ENCODE measurements at places on chromosomes 12 and 14. TPM values are rescaled to one million over a fixed set of nuclear protein-coding genes. Genes with fewer than 3 reads are reported as not detected.

FNTB gene
- polyA plus RNA-seq: 6.3 TPM

DNA sequence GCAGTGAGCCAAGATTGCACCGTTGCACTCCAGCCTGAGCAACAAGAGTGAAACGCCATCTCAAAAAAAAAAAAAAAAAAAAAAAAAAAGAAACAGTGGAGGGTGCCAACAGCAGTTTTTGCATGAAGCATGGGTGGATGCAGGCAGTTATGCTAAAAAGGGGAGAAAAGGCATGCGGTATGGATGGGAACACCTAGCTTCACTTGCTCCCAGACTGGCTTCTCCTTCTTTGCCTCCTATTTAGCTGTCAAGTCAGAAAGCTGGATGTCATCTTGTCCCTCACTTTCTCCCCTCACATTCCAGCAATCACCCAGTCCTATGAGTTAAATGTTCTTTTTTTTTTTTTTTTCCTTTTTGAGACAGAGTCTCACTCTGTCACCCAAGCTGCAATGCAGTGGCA, 2.6 kb downstream of the EEF1AKMT3 start:
- no peak for DNase-seq

PARPBP gene
- polyA plus RNA-seq: 1.8 TPM

DNA sequence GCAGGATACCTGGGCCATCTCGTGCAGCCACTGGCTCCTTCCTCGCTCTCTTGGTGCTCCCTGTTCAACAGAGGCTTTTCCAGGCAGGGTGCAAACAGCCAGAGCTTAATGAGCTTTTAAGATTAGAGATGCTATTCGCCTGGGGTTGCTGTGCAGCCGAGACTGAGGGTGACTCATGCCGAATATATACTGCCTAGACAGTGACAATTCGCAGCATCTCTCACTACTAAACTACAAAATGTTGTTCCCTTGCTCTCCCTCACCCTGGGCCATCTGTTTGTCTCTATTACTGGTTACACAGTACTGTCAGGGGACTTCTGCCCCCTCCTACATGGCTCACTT, 26.0 kb upstream of the TESC start:
- no peak for DNase-seq

- peak; percentile 82 for DNase-seq
Observed at GRCh38 chr12:31323391-31324115, 2.4 kb downstream of the SINHCAF start.

TMEM30B gene
- polyA plus RNA-seq: 14.6 TPM

DNA sequence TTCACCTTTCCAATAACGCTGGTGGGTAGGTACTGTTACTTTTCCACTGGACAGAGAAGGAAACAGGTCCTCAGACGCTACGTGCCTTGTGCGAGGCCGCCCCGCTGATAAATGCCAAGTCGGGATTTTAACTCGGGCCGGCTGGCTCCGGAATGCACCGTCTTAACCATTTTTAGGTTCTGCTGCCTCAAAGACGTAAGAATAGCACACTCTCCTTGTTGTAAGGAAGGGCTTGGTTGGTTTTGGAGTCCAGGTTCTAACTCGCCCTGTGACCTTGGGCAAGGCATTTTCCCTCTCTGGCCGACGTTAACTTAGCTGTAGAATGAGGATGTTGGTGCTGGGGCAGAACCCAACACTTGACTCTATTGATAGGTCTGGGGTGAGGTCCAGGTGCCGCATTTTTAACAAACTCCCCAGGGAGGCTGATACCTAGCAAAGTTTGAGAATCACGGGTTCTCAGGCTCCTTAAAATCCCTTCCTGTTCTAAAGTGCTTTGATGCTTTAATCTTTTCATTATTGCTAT, 814 bp downstream of the ANKRD13A start:
- peak; percentile 35 for DNase-seq

SCNN1A gene
- polyA plus RNA-seq: 16.6 TPM

DNA sequence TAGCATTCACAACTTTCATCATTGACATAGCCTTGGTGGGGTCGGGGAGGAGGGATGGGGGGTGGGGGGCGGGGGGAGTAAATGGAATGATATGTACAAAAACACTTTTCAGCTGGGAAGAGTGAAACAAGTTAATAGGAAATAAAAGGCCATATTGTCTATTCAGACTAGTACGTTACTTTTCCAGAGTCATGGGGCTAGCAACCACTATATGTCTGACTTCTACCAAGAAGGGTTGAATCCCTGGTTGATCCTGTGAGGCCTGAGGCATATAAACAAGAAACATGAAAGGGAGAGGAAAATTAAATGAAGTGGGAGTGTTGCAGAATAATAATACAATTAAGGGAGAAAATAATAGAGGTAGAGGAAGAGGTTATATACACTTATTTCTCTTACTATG, 225.5 kb downstream of the ERC1 start:
- DNase-seq: no peak

DNA sequence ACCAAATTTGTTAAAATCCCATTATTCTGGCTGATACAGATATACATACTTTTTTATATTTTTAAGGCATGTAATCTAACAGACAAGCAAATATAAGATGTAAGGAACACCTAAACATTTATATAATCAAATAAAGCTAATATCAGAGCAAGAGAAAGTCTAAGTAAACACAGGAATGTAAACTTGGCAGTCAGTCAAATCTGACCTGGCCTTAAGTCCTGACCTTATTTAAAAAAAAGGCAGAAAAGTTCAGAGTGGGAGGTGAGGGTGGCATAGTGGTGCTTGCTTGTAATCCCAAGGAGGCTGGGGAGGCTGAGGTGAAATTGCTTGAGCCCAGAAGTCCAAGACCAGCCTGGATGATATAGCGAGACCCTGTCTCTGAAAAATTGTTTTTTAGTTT, 152.6 kb downstream of the DERA start:
- no peak for DNase-seq
